ENCODE measurements at places on chromosomes 7 and 10.

GRCh38 chr10:71487726-71488125 lies 91.0 kb downstream of the CDH23 start:
- no peak for DNase-seq

GRCh38 chr10:12638103-12638502 lies 288.8 kb downstream of the CAMK1D start:
- DNase-seq, result no peak

- no peak for DNase-seq
Observed at GRCh38 chr7:98341106-98341505, 59.6 kb downstream of the BRI3 start.

GRCh38 chr7:73567846-73568685 lies 10.3 kb downstream of the TBL2 start:
- no peak for DNase-seq

- no peak for DNase-seq
Observed at GRCh38 chr7:99120501-99120900, 23.4 kb downstream of the SMURF1 start.

GRCh38 chr10:132764108-132764507 lies 21.8 kb downstream of the NKX6-2 start:
- DNase-seq, result no peak

- DNase-seq, result no peak
Observed at GRCh38 chr10:65843203-65843602, 1082.6 kb upstream of the LRRTM3 start.

All from stimulated activated CD4-positive, alpha-beta T cell treated with anti-CD3 and anti-CD28 coated beads, Interleukin-1b, Interleukin-23, amount 100 ng/mL, for 1 hour (primary cell).